ENCODE measurements at places on chromosomes 5 and 9.
A peak's percentile ranks its signal among the peaks of the same experiment; 100 is the strongest.

DNA sequence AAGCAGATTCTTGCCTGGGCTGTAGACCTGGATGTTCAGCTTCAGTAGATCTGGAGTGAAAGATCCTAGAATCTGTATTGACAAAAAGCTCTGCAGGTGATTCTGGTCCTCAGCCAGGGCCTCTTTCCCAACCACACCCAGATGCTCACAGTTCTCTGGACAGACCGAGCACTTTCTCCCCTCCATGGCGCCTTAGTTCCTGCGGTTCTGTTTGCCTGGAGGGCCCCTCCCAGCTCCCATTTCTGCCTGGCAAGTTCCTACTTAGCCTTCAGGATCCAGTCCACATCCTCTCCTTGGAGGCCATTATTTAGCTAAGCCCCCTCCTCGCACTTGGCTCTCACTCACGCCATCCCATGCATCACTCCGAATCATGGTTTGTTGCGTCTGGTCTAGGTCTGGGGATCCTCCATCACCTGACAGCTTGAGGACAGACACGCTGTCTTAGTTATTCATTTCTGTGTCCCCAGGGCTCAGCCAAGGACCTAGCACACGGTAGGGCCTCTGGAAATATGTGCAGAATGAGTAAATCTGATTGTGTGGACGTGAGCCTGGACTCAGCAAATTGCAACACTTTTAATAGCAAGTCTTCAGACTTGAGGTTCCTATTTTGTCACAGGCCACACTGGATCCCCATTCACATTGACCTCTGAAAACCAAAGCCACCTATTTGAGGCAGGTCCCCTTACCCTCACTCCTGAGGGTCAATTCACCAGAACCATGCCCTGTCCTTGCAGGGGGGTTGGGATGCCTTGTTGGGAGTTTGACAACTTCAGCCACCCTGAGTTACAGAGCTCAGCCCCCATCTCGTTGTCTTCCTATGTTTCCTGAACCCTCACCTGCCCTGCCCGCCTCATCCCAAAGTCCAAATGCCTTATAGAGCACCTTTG is 50.7 kb downstream of the COL15A1 start:
- no peak for DNase-seq

GRCh38 chr9:21542787-21543186 is 60.7 kb upstream of the IFNE start:
- no peak for DNase-seq

GRCh38 chr9:101574731-101575333 is 19.9 kb downstream of the PPP3R2 start:
- DNase-seq = no peak

- DNase-seq = no peak
These were observed 66.2 kb downstream of the DRD1 start for GRCh38 chr5:175377816-175378215.

DNA sequence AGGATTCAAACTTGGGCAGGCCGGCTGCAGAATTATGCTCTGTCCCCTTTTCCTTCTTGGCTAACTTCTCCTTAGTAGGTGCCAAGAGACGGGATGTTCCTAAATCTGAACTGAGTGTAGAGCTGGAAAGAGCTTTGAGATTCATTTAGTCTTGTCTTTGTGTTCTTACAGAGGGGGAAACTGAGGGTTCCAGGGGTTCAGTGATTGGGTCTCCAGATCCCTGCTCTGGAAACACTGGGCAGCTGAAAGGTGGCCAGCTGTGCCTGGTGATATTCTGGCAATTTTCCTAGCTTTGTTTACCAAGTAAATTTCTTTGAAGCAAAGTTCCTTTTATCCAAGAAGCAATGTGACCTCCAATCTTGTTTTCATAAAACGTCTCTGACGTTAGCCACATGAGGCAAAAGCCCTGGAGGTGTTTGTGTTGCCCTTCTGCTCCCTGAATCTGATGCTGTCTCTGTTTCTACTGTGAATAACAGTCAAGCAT is 288.7 kb downstream of the ZSWIM6 start:
- DNase-seq = no peak

DNA sequence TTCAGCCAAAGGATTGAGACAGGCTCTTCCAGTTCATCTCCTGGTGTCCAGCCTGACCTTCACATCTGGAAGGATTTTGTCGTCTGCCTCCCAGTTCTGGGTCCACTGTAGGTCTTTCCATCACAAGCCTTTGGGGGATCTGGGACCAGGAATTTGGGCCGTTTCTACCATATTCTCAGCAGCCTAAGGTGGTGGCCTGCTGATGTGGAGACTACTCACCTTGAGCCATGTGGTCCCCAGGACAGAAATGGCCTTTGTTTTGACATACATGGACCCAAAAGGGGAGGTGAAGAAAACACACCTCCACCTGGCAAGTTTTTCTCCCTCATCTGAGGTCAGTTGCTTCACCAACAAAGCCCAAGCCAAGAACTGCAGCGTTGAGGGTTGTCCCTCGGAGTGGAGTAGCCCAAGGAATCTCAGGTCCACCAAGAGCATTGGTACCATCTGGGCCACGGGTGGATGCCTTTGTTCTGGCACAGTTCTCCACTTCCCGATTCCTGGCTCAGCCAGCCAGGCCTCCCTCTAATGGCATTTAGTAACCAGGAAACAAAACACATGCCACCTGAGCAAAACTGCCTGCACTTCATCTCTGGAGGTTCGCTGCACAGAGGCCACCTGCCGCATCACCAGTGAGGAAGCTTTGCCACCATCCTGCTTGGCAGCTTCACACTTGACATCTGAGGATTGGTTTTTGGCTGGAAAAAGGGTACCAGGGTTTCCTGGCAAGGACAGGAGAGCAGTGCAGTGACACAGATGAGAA is 24.7 kb downstream of the AMBP start:
- DNase-seq = no peak

DNA sequence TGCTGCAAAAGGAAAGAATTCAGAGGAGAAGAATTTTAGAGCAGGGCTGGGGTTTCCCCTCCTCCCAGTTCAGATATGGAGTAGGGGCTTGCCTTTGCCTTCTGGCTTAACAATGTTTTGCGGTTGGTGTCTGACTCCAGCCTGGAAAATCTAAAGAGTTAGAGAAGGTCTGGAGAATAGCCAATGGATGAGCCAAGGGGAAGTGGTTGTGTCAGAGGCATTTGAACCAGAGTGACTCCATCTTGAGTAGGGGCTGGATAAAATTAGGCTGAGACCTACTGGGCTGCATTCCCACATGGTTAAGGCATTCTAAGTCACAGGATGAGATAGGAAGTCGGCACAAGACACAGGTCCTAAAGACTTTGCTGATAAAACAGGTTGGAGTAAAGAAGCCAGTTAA is 133.7 kb downstream of the DIRAS2 start:
- DNase-seq = no peak

- no peak for DNase-seq
These were observed 4.1 kb downstream of the PAX5 start for GRCh38 chr9:37029776-37030610.

GRCh38 chr5:174572591-174572990 is 151.8 kb upstream of the MSX2 start:
- no peak for DNase-seq

DNA sequence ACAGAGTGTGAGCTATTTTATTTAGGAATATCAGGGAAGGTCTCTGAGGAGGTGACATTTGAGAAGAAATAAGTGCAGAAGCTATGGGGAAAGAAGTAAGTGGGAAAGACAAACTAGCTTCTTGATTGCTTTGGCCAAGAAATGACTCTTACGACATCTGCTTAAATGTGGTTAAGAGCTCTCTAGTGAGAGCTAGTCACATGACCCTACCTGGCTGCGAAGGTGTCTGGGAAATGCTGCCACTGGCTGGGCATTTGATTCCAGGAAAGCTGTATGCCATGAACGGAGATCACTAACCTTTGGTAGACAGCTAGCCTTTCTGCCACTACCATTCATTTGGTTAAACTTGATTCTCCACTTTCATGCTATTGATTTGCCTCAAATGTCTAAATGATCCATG is 80.1 kb downstream of the KIAA0825 start:
- DNase-seq = no peak

DNA sequence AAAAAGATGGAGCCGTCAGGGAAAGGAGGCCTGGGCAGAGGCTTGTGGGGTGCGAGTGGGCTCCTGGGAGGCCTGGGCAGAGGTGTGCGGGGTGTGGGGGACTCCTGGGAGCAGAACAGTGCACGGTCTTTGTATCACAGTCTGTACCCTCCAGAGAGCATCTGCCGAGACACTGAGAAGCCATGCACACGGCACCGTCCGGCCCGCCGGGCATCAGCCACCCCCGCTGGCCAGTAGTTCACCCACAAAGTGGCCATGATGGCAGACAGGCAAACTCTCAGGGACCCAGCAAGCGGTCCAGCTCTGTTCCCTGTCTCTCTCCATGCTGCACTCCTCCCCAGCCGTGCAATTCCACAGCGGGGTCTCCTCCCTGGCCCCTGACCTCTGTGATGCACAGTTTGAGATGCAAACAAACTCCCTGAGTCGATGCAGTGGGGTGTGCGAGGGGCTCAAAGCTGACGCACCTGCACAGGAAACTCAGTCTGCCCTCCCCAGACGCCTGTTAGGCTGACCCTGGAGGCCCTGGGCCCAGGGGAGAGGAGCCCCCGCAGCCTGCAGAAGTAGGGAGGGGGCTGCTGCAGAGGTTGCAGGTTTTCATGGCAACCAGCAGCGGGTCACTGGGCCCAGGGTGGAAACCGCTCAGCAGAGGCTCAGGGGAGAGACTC is 9.1 kb upstream of the GPSM1 start:
- DNase-seq = no peak

GRCh38 chr5:62948301-62948700 is 369.7 kb downstream of the LRRC70 start:
- DNase-seq = no peak

- no peak for DNase-seq
These were observed 188.8 kb downstream of the CCDC192 start for GRCh38 chr5:127891942-127892341.

- DNase-seq = no peak
These were observed 79.9 kb downstream of the ACER2 start for GRCh38 chr9:19488721-19489120.

DNA sequence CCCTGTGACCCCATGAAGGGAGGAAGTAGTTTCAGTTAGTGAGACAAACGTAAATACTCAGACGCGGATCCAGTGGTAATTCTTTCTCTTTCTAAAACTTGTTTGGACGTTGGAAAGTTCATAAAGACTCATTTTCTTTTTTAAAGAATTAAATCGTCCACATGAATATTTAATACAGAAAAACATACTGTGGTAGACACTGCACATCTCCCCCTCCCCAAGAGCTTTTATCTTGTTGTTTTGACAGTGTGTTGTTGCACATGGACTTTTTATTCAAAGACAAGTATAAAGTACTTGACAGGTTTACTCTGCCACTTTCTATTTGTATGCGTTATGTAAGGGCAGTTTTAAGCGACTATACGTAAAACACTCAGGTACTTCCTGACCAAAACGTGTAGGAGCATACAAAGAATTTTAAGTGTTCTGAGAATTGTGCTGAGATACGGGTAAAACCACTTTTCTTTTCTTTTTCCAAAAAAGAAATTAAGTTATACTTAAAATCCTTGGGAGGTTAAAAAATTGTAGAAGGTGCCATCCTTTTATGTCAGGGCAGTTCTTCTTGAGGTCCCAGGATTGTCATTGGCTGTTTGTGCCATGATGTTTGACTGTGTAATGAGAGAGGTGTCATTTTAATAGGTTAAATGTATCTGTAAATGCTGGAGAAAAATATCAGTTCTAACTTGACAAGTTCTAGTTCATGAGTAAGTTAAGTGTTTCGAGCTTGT is 1.3 kb downstream of the NIPBL start:
- peak; percentile 32 for DNase-seq

DNA sequence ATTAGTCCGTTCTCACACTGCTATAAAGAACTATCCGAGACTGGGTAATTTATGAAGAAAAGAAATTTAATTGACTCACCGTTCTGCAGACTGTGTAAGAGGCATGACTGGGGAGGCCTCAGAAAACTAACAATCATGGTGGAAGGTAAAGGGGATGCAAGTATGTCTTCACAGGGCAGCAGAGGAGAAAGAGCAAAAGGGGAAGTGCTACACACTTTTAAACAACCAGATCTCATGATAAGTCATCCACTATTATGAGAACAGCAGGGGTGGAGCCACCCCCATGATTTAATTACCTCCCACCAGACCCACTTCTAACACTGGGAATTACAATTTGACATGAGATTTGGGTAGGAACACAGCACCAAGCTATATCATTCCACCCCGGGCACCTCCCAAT is 26.6 kb downstream of the FST start:
- DNase-seq = no peak

DNA sequence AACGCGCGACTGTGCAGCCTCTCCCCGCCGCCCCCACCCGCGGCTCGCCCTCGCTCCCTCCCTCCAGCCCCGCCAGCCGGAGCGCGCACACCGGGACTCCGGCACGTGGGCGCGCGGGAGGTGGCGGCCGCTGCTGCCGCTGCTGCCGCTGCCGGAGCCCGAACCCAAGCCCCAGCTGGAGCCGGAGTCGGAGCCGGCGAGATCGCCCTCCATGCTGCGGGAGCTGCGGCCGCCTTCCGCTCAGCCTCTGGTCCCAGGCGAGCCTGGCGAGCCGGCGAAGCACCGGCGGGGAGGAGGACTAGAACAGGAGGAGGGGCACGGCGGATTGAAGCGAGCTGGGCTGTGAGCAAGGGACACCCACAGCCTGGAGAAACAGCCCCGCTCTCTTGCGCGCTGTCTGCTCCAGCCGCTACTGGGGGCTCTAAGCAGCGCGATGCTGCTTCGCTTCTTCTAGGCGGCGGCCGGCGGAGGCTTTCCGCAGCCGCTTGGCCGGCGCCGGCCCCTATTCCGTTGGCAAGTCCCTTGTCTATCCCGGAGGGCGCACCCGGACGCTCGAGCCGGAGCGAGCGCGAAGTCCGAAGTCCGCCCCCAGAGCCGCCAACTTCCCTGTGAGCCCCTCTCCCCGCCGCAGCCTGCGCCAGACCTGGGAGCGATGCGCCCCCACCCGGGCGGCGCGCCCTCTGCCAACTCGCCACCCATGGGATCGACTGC is 598.7 kb upstream of the SGCD start:
- no peak for DNase-seq

DNA sequence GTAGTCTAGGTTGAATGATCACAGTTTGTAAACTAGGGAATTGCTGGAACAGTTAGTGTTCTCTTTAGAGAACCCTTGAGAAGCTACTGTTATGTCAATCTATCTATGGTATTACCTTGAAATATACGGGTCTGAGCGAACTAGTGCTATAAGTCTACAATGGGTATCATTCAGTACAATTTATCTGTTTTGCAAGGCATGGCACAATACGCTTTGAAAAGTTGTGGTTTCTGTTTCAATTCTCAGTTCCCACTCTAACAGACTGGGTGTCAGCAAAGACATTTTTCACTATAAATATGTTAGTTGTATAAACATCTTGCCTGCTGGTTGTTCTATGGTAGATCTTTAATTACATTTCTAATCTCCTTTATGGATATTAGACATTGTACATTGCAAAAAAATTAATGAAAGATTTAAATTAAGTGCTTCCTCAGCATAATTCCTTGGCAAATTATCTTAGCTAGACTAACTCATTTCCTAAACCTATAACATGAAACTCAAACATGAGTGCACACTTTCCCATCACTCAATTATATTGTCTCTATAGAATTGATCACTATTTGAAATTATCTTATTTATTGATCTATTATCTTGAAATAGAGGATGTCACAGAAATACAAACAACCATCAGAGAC is 24.9 kb upstream of the SLCO6A1 start:
- no peak for DNase-seq

- DNase-seq = no peak
These were observed 333.7 kb downstream of the CWC27 start for GRCh38 chr5:65102371-65102975.

GRCh38 chr9:26262421-26263107 is 584.3 kb upstream of the TUSC1 start:
- DNase-seq = no peak

- no peak for DNase-seq
These were observed 435.4 kb downstream of the MTRR start for GRCh38 chr5:8304341-8304740.
